RKO (cell line): ENCODE measurements at places on chromosomes 16 and 17.

DNA sequence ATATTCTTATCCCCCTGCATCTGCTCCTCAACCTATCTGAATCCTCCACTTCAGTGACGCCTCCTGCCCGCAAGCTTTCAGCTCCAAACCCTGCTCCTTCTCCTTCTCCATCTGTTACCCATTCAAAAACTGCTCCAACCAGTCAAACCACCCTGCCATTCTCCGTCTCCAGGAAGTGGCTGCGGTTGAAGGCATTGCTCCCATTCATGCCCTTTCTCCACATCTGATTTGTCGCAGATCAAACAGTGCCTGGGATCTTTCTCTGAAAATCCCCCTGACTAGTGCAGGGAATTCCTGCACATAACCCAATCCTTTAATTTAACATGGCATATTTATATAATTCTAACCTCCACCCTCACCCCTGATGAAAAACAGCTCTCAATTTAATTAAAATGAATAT lies 56.3 kb downstream of the SLFN5 start:
- no peak for DNase-seq

- no peak for DNase-seq
Measured at GRCh38 chr17:21079196-21079595, 36.4 kb upstream of the USP22 start.

GRCh38 chr17:4806456-4806776 lies 536 bp upstream of the PLD2 start:
- peak; percentile 30 for DNase-seq

GRCh38 chr16:80693553-80693952 lies 110.8 kb downstream of the CDYL2 start:
- no peak for DNase-seq

GRCh38 chr17:47638903-47639302 lies 10.8 kb upstream of the KPNB1 start:
- DNase-seq: no peak

- no peak for DNase-seq
Measured at GRCh38 chr17:45308840-45309239, 8.0 kb downstream of the MAP3K14 start.

GRCh38 chr17:80804466-80804865 lies 187.2 kb upstream of the CHMP6 start:
- DNase-seq: no peak

- no peak for DNase-seq
Measured at GRCh38 chr16:23185656-23186055, 3.1 kb downstream of the SCNN1G start.

GRCh38 chr17:36546418-36547093 lies 1.8 kb downstream of the GGNBP2 start:
- DNase-seq: peak; percentile 60

DNA sequence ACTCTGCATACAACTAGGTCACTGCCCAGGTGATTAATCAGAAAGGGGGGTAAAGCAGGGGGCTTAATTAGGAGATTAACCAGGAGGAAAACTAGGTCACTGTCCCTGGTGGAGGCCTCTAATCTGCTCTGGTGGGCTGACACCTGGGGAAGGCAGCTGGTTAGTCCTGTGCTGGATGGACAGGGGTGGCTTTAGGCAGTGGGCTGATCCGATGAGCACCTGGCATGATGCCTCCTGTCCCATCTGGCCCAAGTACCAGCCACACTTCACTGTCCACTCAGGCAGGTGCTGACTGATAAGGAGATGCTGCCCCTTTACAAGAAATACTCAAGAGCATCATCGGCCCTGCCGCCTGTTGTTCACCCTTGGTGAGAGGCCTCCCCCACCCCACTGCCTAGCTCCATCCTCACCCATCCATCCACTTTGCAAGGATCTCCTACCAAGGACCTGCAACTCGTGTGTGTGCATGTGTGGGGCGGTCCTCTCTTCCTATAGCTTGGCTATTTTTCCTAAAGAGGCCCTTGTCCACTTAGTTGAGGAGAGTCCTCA lies 13.8 kb upstream of the RCVRN start:
- DNase-seq: no peak

- no peak for DNase-seq
Measured at GRCh38 chr17:62998166-62998565, 32.1 kb downstream of the TANC2 start.

DNA sequence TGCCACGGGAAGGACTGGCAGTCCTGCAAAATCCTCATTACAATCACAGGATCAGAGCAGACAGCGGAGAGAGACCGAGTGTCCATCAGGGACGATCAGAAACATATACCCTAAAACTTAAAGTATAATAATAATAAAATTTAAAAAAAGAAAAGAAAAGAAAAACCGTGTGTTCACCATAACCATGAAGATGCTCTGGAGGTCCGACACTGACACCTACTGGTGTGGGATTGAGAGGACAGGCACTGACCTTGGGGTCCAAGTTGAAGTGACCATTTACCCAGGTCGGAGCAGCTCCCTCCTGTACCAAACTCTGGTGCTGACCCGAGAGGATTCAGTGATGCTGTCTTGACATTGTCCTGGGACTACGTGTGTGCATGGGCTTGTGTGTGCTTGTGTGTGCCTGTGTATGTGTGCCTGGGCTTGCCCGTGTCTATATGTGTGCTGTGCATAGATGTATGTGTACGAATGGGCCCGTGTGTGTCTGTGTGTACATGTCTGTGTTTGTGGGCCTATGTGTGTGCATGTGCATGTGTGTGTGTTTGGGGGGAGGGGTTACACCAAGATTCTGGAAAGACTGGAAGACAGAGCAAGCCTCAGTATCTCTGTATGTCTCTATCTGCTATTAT lies 10.0 kb upstream of the CD300LD start:
- DNase-seq: peak; percentile 35

DNA sequence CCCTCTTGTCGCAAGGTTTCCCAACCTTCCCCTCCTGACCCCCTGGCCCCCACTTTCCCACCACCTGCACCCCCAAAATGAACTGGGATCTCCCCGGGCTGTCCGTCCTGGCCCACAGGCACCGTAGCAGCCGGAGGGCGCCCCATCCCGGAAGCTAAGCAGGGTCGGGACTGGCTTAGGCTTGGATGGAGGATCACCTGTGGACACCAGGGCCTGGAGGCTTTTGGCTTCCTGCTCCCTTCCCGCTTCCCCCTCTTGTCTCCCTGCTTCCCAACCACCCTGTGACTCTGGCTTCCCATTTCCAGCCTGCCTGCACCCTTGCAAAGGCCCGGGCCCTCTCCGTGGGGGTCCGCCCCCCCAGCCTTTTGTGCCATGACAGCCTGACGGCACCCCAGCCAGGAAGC lies 2291.3 kb downstream of the TP53TG3F start:
- DNase-seq: no peak
